Cortex of kidney (tissue), 1 donor: ENCODE measurements at places on chromosomes 2 and 18.

- no peak for DNase-seq
These were observed 293.6 kb downstream of the FSIP2 start for GRCh38 chr2:186032102-186032738.

GRCh38 chr2:204680576-204680975, 135.3 kb downstream of the PARD3B start:
- no peak for DNase-seq

DNA sequence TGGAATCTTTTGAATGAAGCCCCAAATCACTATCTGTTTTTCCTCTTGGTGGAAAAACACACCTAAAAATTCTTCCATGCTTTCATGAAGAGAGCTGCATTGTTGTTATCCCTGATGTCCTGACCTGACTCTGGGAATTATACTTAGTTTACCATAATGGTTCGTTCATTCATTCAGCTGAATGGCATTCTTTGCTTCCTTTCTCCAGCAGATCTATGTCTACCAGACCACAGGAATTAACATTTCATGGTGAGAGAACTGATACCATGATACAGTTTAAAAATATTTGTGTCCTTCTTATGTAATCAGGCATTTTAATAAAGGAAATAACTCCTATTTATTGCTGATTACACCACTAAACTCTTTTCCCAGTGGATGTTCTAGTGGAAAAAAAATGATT, 11.1 kb upstream of the SLC4A10 start:
- DNase-seq: no peak

- DNase-seq: no peak
These were observed 61.7 kb upstream of the MCFD2 start for GRCh38 chr2:46977280-46977665.

DNA sequence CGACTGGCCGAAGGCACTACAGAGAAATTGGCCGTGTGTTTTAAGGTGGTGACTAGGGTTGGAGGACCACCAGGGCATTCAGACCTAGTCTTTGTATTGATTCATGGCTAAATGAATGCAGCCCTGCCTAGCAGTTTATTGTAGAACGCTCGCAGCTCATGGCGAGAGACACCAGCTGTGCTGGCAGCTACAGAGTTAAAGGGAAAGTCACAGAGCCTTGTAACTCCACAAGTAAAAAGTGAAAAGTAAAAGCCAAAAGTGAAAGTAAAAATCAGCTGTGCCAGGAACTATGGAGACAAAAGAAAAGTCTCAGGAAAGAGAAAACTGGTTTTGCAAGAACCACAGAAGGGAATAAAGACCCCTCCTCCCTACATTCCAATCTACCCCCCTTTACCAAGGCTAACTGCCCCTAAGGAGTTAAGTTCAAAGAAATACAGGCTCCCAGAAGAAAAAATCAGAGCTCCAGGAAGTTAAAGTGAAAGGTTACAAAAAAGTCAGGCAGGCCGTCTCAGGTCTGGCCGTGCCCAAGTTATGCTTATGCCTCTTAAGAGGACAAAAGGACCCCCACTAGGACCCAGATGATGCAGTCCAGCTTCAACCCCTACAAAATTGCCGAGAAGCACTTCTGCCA, 46.4 kb upstream of the SELENOI start:
- no peak for DNase-seq

DNA sequence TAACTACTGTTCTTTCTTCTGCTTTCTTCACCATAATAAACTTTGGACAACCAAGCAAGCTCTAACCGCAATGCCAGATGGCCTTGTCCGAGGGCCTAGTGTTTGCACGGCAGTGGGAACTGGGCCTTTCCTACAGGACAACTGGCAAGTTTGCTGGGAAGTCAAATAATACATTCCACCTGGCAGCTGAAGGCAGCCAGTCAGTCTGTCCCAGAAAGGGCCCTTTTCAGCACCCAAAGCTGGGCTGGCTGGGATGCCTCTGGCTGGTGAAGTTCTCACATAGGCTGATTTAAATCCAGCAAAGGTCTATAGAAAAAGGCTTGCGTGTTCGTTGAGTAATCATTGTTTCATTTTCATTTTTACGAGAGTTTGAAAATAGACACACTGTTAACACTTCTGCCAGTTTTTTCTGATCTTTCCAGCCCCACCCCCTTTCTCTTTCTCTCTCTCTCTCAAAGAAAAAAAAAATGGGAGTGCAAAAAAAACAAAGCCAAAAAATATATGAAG, 110.0 kb upstream of the EPAS1 start:
- no peak for DNase-seq

GRCh38 chr2:112048887-112049286, 6.2 kb upstream of the TMEM87B start:
- no peak for DNase-seq

- DNase-seq: no peak
These were observed 300.6 kb downstream of the AFF3 start for GRCh38 chr2:99841749-99842148.

DNA sequence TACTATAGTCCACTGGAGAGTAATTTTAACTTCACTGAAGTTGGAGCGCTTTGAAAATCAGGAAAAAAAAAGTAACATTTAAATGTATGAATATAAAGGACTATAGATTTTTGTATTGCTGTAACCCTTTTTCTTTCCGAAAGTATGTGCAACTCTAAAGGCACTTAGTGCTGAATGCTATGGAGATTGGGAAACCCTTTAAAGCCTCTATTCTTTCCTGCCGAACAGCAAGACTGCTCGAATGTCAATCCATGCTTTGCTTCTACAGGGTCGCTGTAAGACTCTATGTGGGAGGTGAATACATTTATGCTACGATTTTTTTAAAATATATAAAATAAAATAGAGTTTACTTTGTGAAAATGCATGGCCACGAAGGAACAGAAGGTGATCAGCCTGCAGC, 825 bp downstream of the GRB14 start:
- DNase-seq: no peak

DNA sequence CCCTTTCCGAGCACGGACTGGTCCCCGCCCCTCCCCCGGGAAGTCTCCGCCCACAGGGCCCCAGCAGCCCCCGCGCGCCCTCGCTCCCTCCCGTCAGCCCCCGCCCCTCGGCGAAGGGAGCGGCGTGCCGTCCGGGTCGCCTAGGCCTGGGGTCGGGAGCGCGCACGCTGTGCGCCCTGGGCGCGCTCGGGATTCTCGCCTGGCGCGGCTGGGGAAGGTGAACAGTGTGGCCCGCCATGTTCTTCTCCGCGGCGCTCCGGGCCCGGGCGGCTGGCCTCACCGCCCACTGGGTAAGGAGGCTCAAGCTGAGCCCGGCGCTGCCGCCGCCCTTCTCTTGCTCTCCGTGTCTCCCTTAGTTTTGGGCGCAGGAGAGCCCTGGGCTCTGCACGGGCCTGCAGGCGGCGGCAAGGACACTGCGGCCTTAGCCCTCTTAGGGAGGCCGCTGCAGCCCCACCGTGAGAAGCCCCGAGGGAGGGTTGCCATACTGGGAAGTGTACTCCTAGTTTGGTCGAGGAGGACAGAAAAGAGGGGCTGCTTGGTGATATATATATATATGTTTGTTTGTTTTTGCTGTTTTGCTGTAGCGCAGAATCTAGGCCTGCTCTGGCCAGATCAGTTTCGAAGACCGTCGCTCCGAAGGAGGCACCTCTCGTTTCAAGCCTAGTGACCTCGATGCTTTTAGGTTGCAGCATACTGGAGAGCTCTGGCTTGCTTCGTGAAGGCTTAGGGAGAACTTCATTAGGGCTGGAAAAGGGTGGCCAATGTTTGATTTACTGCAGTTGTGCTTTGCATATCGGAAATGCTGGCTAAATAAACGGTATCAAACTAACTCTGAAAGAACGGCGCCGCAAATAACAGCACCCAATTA, at the start of gene NDUFV2:
TSS of gene NDUFV2 (plus strand) at position 192 of the 868 bp plus-strand sequence. CDS start at position 237, 45 bp downstream.
- peak; percentile 55 for DNase-seq
